ENCODE measurements at places on chromosomes 12 and 14.

GRCh38 chr12:6563448-6564050 lies 4.5 kb downstream of the NOP2 start:
- DNase-seq: peak; percentile 80

DNA sequence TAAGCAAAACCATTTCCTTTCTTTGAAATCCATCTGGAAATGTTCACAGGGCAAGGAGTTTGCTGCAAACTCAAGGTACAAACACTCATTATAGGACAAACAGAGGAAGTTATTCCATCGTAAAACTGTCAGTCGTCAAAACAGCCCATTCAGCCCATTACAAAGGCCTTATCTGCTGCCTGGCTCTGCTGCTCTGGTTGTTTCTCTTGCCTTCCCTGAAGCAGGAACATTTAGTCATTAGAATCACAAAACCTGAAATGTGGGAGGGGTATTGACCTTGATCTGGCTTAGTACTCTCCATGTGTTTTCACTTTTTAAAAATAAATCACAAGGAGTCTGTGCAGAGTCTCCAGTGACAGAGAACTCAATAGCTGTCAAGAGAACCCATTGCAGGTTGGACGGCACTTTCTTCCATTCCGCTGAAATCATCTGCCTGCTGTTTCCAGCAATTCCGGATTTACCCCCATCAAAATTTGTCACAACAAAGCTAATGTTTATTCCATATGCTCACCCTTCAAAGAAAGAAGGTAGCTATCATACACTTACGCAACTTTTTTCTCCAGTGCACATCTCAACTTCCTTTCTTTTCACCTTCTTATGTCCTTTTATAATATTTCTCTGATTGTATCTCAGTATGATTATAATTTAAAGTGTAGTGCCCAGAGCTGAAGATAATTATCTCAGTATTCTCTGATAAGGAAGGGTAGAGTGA lies 24.6 kb upstream of the ITPR2 start:
- no peak for DNase-seq

- DNase-seq: no peak
Measured at GRCh38 chr12:5184186-5184585, 140.5 kb downstream of the KCNA5 start.

DNA sequence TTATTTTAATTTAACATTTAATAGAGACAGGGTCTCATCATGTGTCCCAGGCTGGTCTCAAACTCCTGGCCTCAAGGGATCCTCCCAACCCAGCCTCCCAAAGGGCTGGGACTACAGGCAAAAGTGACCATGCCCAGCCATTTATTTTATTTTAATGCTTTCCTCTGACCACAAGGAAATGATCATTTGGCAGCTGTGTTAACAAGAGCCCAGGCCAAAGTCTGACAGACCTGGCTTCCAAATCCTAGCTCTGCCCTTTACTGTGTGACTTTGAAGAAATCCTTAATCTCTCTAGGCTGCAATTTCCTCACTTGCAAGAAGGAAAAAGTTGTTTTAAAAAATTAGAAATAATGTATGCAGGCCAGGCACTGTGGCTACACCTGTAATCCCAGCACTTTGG lies 16.7 kb upstream of the GCH1 start:
- DNase-seq: no peak

- no peak for DNase-seq
Measured at GRCh38 chr12:54059668-54060067, 6.0 kb downstream of the HOXC4 start.

DNA sequence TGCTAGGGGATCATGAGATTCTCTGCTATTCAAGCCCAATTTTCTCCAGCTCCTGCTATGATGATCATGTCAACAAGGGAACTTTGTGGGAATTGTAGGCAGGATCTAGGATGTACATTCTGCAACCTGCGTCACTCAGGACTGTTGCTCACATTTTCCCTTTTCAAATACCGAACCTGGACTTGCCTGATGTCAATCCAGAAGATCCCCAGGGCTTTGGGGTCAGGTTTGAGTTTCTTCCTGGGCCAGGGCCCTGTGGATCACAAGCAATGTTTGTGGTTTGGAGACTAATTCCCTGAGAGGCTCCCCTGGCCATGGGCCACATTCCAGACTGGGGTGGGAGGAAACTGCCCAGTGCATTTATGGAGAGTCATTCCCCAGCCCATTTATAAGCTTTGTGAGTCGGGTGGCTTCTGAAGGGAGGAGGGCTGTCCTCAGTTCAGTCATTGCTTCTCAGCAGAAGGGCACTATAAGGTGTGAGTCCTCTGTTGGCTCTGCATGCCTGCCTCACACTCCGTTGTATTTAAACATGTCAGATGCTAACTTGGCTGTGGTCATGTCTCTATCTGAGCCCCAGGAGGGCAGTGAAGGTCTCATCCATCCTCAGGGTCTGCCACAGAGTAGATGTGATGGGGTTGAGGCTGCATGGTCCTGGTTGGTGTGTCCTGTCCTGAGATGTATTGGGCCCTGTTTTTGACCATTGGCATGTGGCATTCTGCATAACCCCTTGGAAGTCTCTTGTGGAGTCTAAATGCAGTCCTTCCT lies 6.5 kb downstream of the KRT86 start:
- DNase-seq: no peak

- DNase-seq: peak; percentile 91
Measured at GRCh38 chr14:69129264-69129880, 23.5 kb downstream of the DCAF5 start.

- no peak for DNase-seq
Measured at GRCh38 chr12:68331500-68331868, 678 bp downstream of the MDM1 start.

GRCh38 chr12:47604221-47604873 lies 101.5 kb downstream of the RPAP3 start:
- DNase-seq: no peak

- DNase-seq: peak; percentile 74
Measured at GRCh38 chr14:74882103-74882920, 596 bp downstream of the DLST start.

DNA sequence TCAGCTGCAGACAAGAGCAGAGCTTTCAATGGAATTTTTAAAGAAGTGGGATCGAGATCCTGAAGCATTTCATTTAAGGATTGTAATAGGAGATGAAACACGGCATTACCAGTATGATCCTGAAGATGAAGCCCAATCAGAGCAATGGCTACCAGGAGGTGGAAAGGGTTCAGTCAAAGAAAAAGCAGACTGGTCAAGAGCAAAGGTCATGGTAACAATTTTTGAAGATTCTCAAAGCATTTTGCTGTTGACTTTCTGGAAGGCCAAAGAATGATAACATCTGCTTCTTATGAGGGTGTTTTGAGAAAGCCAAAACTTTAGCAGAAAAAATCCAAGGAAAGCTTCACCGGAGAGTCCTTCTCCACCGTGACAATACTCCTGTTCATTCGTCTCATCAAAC lies 204.3 kb upstream of the EEA1 start:
- DNase-seq: no peak

DNA sequence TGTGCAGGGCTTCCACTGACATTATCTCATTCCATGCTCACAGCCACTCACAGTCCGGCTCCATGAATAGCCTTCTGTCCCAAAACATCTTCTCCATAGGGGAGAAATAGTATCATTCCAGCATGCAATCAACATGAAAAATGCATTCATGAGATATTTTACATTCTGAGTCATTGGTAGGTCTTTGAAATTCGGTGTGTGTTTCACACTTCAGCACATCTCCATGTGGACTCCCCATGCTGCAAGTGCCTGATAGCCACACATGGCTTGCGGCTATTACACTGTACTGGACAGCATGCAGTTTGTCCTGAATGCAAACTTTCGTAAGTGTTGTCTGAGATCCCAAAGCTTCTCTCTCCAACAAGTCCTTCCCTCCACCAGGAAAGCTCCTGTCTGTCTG lies 449.3 kb downstream of the MED13L start:
- no peak for DNase-seq

GRCh38 chr12:27869567-27869966 lies 89.5 kb upstream of the MANSC4 start:
- DNase-seq: no peak

- no peak for DNase-seq
Measured at GRCh38 chr12:53532524-53533445, 25.5 kb upstream of the NPFF start.

DNA sequence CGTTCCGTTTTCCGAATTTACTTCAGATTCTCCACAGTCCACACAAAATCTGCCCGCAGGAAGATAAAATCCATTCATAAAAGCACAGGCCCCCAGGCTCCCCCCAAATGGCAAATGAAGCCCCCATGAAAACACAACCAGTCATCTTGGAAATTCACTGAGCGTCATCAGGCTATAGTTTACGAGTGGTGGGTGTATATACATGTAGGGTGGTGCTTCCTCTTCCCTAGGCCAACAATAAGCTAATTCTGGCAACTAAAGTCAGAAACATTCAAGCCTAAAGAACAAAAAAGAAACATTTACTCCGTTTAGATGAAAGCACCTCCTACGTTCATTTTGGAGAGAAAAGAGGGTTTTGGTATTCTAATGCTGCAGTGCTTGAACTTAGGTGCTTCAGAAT lies 5.8 kb downstream of the GPR68 start:
- DNase-seq: peak; percentile 54

- DNase-seq: no peak
Measured at GRCh38 chr14:104545151-104545941, 34.2 kb upstream of the C14orf180 start.

DNA sequence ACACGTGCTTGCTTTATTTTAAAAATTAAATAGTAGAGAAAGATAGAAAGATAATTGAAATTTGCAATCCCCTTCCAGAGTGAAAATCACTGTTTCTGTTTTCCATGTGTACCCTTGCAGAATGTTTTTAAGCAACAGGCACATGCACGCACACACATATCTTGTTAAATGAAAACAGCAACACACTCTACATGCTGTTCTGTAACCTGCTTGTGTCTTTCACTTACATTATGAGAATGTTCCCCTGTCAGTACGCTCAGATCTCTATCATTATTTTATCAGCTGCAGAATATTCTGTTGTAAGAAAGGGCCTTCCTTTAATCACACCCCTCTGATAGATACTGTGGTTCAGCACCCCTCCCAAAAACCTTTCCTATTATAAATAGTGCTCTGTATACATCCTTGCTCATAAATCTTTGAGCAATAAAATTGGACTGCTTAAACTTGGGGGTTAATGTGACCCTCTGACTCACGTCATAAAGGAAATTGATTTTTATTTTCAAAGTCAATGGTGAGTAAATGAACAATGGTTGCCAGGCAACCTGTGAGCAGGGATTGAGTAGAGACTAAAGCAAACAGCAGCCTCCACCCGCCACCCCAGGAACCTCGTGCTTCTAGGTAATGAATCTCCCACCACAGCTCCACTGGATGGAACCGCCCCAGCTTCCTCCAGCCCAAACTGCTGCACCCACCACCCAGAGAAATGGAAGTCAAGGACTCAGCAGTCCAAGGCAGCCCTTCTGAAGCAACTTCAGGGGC lies 31.9 kb upstream of the CHGA start:
- no peak for DNase-seq

GRCh38 chr14:75426332-75427125 lies 1.3 kb upstream of the JDP2 start:
- peak; percentile 85 for DNase-seq

DNA sequence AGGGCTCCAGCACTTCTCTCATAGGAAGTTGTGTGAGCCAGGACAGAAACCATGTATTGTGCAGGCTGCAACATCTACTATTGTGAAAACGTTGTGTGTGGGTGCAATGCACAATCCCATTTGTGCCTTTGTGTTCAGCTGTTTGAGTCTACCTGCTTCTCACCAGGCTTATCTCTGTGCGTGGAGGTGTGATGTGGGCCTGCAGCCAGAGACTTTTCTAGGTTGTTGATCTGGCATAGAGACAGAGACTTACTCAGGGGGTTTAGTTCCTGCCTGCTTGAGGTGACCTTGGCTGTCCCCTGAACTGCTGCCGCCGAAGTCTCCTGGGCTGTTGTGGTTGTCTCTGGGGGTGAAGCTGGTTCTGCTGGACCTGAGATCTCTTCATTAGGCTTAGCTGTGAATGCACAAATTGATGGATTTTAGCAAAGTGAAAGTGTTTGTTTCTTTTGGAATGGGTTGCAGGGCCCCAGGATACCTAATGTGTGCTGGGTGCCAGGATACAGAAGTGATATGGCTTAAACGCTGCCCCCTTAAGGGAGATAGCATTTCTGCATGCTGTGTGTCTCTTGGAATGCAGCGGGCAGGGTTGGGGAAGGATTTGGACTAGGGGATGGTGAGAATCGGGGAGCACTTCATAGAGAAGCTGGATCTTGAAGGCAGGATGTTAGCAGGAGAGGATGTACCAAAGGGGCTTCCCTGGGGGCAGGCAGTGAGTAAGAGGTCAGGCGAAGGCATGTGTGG lies 2.5 kb downstream of the LACRT start:
- no peak for DNase-seq

- DNase-seq: no peak
Measured at GRCh38 chr12:68675101-68675842, 11.5 kb upstream of the NUP107 start.

GRCh38 chr12:76420222-76420621 lies 72.0 kb upstream of the BBS10 start:
- no peak for DNase-seq

GRCh38 chr12:106780010-106780631 lies 5.6 kb downstream of the RIC8B start:
- no peak for DNase-seq

DNA sequence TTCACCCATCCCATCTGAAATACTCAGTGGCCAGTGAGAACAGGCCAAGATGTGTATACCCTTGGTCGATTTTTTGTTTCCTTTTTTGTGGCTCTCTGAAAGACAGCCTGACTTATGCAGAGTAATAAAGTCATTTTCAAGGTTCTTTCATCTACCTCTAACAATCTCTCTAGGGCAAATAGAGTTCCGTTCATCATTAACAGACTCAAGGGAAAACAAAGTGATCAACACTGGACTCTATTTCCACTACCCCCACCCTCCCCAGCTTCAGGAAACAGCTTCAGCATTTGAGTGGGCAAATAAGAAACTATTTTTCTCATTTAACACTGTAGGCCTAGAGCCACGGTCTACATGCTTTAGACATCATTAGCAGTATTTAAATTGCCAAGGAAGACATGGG lies 15.9 kb downstream of the PRKAB1 start:
- no peak for DNase-seq

GRCh38 chr14:73258845-73259611 lies 21.7 kb downstream of the PAPLN start:
- DNase-seq: no peak

DNA sequence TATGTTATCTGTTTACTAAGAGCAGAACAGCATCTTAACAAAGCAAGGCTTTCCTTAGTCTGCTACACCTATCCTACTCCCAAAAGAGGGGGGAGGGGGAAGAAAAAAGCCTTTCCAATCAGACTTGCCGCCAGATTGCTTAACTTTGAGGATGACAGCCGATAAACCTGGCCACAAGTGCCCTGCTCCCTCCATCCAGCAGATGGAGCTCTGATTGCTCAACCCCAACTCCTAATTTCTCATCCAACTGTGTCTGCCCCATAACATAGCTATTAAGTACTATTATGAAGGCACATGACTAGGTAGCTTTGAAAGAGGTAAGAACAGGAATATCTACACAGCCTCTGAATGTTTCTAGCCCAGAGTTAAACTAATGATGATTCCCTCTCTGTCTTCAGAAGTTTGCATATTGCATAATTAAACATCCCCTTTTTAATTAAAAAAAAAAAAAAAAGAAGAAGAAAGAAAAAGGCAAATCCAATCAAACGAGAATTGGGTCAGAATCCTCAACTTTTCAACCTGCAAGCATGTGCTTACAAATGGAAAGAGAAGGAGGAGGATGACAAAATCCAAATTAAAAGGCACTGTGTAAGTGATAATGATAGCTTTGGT lies 247.4 kb downstream of the GALC start:
- peak; percentile 60 for DNase-seq
